ENCODE measurements at places on chromosomes 3 and 15. TPM values are rescaled to one million over a fixed set of nuclear protein-coding genes. Genes with fewer than 3 reads are reported as not detected.

- DNase-seq = peak; percentile 6
These were observed 777.4 kb downstream of the TUSC7 start for GRCh38 chr3:117486719-117487716.

DNA sequence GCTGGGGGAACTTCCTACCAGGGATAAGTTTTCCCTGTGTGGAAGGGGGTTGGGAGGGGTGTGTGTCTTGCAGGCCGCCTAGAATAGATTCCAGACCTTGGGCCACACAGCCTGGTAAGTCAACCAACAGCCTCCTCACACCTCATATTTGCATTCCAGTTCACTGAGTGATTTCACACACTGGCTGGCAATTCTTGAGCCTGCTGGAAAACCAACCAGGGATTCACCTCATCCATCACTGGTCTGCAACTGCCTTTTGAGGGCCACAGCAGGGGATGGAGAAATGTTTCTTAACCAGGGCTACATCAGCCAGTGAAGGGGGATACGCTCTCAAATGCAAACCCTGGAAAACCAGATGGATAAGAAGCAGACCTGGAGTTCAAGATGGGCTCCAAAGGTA is 2.0 kb downstream of the FSTL1 start:
- DNase-seq = no peak

DNA sequence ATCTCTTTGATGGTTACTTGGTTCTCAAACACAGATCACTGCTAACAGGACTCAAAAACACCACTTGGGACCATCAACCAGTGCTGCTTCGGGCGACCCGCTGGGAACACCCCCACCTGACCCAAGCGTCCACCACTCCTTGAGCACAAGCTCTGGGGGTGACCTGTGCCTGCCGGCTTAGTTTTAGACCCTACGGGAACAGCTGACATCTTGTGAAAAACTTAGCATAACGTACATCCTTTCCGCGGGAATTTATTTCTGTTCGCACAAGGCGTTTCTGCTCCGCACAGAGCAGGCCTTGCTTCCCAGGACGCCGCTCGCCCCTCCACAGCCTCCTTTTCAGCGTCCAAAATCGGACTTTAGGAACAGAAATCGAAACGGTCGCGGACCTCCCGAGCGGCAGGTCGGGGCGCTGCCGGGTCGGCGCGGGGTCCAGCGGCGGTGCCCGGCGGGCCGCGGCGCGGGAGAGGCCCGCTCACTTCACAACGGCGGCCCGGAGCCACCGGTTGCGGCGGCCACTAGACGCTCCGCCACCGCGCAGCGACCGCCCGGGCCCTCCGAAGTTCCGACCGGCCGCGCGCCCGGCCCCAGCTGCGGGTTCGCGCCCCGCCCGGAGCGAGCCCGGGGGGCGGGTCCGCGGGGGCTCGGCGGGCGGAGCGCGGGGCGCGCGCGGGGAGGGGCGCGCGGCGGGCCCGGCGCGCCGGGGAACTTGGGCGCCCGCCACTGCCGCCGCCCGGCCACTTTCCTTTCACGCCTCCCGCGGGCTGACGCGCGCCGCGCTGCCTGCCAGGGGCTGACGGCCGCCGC is 959 bp downstream of the SFMBT1 start:
- peak; percentile 92 for DNase-seq

DNA sequence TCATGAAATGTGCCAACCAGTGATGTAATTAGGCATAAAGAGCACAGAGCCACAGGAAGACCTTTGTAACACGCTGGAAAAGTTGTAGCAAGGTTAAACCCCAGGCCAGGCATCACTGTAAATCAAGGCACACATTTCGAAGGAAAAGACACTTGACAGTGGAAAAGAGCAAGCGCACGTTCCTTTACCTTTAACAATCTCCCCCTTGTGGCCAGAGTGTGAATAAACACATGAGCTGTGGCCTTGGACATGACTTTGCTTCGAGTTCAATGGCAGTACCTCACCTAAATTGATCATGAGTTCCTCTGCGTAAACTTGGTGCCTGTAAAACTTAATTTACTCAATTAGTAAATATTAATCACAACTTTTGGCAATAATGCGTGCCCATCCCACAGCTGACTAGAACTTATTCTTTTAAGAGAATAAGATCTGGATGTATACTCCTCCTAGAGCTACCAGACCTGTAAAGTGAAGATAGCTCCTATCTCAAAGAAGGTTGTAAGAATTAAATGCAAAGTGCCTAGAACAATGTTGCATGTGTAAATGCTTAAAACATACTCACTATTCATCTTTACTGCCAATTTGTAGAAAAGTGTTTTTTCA is 757.0 kb upstream of the NECTIN3 start:
- DNase-seq = peak; percentile 37

- DNase-seq = no peak
These were observed 62.0 kb downstream of the ABHD2 start for GRCh38 chr15:89150287-89150686.

DNA sequence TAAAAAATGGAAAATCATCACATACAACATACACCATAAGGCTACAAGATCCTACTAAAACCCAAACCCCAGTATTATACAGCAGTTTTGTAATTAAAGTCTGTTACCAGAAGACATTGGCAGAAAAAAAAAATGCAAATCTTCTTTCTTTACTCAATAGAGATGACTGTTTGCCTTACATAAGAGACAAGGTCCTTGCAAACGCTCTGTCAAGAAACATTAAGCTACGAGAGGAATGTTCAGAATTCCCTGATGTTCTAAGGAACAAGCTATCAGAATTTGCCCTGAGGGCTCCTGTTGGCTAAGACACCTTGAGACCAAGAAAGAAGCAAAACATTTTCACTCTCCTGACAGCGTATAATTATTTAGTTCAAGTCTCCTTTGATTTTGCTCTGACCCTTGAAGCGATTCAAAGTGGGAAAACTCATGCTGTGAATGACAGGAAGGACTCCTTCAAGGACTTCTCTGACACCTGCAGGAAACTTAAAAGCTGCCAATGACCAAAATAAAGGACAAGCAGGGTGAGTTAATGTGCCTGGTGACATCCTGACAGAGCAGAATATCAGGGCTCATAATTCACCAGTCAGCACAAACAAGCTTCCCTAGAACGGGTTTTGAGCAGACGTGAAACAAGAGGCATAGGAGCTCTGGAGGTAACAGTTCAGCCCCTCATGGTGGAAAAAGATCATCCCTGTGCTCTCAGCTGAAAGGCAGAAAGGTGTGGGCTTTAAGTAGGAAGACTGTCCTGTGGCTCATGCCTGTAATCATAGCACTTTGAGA is 2.5 kb downstream of the SCAMP2 start:
- DNase-seq = no peak

DNA sequence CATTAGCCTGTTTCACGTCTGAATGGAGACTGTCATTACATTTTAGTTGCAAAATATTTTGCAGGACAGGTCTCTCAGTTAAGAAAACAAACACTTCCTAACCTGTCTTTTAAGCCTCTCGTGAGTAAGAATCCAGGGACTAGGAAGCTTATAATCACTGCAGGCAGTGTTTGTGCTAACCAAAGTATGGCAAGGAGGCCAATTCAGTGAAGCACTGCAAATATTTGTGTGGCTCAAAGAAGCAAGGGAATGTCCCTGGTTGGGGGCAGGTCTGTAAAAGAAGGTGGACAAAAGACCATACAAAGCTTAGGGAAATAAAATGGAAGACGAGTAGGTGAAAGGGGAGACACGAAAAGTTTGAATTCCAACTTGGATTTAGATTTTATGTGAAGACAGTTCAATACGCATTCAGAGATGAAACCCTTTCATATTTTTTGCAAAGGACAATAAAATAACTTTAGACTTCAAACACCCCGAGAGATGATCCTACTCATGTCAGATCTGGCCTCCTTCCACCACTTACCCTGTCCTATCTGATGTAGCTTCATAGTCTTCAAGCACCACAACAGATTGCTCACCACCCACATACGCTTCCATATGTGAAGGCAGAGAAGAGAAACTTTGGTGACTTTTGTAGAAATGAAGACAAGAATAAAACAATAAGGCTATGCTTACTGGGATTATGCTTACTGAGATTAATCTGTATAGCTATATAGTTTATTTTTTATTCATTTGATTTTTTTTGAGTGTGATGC is 240.9 kb downstream of the TUSC7 start:
- DNase-seq = no peak

GRCh38 chr3:142586803-142587406 is 8.4 kb upstream of the ATR start:
- peak; percentile 64 for DNase-seq

DNA sequence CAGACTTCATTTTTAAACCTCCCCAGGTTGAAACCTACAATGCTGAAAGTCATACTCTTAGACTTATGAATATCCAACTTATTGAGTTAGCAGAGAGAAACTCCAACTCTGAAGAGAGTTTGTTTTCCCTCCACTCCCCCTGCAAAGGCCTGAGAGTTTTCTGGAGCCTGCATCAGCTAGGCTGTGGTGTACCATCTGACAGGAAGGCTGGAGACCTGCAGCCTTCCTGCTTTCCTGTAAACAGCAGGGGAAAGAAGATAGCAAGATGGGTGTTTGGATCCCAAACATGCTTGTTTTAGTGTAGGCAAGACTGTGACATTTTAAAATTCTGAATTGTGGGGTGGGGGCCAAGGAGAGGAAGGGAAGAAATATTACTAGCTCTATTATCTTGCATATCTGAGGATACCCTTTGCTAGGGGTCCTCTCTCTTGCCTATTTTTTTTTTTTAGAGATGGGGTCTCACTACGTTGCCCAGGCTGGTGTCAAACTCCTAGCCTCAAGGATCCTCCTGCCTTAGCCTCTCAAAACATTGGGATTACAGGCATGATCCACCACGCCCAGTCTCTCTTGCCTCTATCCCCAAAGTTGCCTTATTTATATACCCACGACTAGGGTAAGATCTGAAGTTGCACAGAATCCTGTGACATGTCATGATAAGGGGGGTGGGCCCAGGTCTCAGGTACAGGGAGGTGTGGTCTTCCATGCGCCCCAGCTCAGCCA is 51.0 kb upstream of the USP3 start:
- no peak for DNase-seq

- peak; percentile 53 for DNase-seq
These were observed 176.9 kb upstream of the LMCD1 start for GRCh38 chr3:8324747-8325146.

GRCh38 chr3:150227839-150228238 is 180.3 kb upstream of the TSC22D2 start:
- DNase-seq = peak; percentile 30

GRCh38 chr15:101129851-101130380 is 121.9 kb downstream of the CHSY1 start:
- DNase-seq = no peak

DNA sequence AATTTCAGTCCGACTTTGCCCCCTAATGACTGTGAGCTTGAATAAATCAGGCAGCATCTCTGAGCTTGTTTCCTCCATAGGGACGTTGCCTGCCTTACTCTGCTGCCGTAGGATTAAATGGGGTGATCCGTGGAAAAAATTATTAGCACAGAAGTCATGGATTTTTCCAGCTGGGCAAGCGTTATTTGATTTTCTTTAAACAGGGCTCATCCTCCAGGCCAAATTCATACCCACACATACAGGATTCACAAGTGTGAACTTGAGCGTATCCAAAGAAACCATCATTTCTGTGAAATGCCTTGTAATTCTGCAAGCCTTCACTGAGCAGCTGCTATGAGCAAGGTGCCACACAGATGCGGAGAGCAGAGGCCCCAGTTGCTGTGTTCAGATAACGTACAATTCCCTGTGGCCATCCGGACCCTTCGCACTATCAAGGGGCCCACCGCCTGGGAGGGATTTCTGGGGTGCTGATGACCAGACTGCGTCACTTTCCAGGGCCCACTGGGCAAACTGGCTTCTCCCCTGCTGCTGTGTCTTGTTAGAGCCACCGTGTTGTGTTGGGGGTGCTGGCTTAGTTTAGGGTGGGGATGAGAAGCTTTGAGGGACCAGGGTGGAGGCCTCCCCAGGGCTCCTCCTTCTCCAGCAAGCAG is 61.4 kb downstream of the MGLL start:
- no peak for DNase-seq

DNA sequence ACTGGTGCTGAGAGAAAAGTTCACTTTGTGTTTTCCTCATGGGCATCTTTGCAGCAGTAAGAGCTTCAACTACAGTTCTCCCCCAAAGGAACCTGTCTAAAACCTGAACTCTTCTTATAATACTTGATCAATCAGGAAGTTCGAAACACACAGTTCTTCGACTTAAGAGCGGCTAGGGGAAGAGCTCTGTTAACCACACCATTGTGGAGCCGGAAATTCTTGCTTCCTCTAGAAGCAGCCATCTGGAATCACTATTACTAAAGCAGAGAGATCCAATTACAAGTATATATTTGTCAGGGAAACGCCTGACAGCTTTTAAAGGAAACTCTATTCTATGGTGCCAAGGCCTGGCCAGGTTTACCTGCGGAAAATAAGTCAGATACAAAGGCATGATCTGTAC is 337.3 kb upstream of the CBLB start:
- no peak for DNase-seq

- no peak for DNase-seq
These were observed 43.0 kb downstream of the ARRDC4 start for GRCh38 chr15:98003518-98003917.

- no peak for DNase-seq
These were observed 267.7 kb downstream of the PTPRG start for GRCh38 chr3:61828880-61829721.

DNA sequence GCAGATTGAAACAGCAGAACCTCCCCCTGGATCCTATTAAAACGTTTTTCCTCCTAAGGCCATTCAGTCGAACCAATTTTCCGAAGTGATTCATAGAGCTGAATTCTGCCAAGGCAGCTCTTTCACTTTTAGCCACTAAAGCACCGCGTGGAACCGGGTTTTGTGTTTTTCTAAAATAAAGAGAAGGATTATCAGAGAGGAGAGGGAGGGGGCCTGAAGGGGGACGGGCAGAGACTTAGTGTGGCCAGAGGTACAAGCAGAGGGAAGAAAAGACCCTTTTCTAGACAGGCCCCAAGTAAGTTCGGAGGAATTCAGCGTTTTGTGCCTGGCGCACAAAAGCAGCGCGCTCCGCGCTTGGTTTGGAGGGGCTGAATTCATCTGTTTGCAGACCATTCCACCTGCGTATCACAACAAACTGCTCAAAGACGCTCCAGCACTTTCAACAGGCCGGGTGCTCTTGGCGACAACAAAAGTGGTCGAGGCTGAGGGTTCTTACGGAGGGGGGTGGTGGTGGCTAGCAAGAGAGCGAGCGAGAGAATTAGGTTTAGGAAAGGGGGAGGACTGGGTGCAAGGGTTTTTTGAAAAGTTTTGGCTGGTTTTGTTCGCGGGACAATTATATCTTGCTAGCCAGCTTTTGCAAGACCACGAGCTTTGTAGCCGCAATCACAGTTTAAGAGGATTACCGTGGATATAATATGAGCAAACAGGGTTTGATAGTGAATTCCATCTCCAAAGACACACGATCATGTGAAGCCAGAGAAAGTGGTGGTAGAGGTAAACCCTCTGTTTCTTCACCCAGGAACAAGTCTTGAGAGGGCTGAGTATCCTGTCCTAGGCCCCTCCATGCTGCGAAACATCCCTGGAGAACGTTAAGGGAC is 1.2 kb upstream of the FEZF2 start:
- DNase-seq = peak; percentile 27

DNA sequence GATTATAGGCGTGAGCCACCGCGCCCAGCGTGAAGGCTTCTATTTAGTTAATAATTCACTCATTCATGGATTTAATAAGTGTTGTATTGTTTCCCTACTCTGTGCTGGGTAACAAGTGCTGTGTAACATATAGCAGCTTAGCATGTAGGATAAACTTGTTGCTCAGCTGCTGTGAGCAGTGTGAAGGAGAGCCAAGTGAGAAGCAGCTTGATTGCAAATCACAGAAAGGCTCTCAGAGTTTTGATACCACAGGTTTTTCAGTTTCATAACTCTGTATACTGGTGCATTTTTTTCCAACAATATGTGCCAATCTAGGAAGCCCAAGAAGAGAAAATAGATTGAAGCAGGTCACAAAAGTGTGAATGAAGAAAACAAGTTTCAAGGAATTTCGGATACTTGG is 48.4 kb downstream of the AGTR1 start:
- no peak for DNase-seq

The PCLAF gene
- polyA plus RNA-seq = 46.0 TPM

The LRRC34 gene
- 1.6 TPM for polyA plus RNA-seq

The SSUH2 gene
- polyA plus RNA-seq = 0.26 TPM
